Esophagus (tissue), 2 donors: ENCODE measurements at places on chromosomes 4 and X. TPM values are rescaled to one million over a fixed set of nuclear protein-coding genes. Genes with fewer than 3 reads are reported as not detected.

The SOX3 gene
- not detected for polyA plus RNA-seq

The ANK2 gene
- polyA plus RNA-seq: 1.4 TPM

The NXF2 gene
- polyA plus RNA-seq: not detected

The TCEAL6 gene
- polyA plus RNA-seq: not detected

The ENPP6 gene
- polyA plus RNA-seq: 0.14 TPM

The STAP1 gene
- 0.12 TPM for polyA plus RNA-seq

The MTTP gene
- 0.08 TPM for polyA plus RNA-seq
